ENCODE measurements at places on chromosomes 3 and 15.

- DNase-seq = no peak
Measured at GRCh38 chr3:99549220-99549619, 89.2 kb upstream of the COL8A1 start.

GRCh38 chr3:23999012-23999641, 54.0 kb downstream of the NR1D2 start:
- DNase-seq = peak; percentile 64

- DNase-seq = no peak
Measured at GRCh38 chr15:91520850-91521249, 332.7 kb upstream of the SLCO3A1 start.

DNA sequence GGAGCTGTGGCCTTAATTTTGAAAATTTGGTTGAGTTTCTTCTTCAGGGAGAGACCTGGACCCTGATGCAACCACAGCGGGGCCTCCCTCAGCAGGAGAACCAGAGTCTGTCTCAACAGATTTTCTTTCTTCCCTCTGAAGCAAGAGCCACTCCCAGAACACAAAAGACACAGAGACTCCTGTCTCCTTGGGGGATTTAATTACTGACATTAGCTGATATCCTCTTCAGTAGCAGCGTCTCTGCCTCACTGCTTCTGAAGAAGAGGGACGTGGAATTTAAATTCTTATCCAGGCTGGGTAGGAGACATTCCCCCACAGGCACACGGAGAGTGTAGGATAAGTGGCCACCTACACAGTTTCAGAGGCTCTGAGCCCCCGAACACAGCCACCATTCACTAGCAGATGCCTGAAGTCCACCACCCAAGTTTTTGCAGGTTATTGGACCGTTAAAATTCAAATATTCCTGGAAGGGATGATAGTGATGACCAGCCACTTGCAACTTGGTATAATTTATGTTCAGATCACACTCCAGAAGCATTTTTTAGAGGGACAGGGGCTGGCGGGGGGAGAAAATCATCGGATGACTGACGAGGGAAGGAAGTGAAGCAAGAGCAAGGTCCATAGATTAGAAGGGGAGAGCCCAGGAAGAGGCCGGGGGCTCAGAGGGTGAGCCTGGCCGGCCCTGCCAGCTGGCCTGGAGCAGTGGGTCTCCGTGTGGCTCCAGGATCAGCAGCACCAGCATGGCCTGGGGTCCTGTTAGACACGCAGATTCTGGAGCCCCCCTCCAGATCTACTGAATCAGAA, 109.7 kb downstream of the BDH1 start:
- DNase-seq = no peak

DNA sequence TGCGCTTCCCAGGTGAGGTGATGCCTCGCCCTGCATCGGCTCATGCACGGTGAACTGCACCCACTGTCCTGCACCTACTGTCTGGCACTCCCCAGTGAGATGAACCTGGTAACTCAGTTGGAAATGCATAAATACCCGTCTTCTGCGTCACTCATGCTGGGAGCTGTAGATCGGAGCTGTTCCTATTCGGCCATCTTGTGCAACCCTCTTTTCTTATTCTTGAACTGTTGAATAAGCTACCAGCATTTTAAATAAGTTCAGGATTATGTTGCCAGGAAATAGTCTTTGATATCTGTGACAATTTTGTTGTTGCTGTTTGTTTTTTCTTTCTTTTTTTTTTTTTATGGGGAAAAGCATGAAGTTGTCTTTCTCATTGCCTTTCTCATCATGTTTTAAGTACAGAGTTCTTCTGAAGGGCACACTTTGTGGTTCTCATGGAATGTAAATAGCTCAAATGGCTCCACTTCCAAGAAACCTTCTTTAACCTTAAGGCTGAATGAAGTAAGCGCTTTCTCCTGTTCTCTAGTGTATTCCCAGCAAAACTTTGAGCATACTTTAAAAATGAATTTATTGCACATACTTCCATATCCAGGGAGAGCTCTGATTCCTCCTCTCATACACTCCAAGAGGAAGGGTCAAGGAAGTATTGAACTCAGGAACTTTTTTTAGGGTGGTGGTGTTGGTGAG, 468.0 kb upstream of the TBL1XR1 start:
- DNase-seq = no peak

- peak; percentile 12 for DNase-seq
Measured at GRCh38 chr15:93987068-93987467, 244.3 kb upstream of the MCTP2 start.

DNA sequence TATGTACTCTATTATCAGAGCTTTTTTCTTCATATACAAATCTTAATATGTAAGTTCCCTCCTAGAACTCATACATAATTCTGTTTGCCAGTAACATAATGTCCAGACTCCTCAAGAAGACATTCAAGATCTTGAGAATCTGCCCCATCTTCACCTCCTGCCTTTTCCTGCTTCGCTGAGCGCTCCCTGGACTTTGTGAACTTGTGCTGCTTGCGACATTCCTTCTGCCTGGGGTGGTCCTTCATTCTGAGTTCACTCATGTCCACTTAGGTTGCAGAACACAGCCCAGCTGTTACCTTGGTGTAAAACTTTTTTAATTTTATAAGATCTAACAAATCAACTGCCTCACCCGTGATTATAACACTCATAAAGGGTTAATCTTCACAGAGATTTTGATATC, 478.5 kb upstream of the EPHA3 start:
- no peak for DNase-seq

- DNase-seq = no peak
Measured at GRCh38 chr3:112030901-112031300, 3.6 kb upstream of the TMPRSS7 start.

- no peak for DNase-seq
Measured at GRCh38 chr15:58447271-58448010, 15.7 kb downstream of the LIPC start.

DNA sequence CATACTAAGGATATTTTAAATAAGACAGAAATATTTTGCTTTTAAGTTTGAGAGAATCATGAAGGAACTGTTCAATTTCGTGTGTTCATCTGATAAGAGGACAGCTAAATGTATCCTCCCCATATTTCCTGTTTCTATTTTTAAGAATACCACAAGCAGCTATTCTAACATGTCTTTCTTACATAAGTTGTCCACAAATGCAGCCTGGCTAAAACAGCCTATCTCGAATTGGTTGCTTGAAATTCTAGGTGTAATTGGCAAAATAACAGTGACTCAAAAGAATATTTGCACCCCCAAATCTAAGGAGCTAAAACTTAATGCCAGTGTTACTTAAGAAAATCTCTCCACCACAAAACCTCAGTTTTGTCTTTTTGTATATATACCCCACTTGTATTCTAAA, 35.0 kb downstream of the BTLA start:
- DNase-seq = no peak

DNA sequence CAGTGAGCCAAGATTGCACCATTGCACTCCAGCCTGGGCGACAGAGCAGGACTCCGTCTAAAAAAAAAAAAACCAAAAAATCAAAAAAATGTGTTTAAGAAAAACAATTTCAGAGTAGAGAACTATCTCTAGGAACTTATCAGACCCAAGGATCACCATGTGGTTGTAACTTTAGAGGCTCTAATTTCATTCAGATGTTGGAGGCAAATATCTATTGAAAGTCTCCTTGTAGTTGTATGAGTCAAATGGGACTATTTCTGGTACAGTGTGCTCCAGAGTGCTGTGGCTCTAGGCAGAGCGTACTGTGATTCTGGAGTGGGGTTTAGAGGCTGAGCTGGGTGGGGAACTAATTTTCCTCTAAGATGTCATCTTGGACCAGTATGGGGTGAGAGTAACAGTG, 398.7 kb downstream of the SHQ1 start:
- DNase-seq = no peak

DNA sequence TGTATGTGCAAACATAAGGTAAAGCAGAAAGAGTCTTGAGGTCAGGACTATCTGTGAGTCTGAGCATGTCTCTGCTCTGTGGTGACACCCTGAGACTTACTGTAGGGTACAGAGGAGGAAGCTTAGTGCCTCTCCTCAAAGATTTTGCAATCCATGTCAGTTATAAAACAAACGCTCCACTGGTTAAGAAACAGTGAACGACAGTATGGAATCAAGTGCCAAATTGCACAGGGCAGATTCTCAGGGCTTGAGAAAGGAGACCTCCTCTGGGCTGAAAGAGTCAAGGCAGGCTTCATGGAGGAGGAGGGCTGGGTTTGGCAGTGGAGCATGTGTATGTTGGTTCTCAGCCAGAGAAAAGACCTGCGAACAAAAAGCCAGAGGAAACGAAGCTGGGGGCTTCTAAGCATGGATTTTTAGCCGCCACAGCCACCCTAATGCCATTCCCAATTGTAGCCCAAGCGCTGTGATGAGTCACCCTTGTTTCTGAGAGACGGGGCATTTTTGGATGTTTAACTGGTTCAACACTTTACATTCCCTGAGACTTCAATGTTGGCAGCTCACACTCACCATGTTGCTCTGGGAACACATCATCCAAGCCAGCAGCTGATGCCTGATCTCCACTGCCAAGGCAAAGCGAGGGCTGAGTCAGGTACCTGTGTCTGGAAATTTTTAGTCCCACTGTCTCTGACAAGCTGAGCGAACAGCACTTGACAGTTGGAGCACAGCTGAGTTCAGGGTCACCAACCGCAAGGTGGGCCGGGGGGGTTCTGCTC, 3.4 kb upstream of the DGKG start:
- DNase-seq = no peak

GRCh38 chr3:188528396-188528795, 374.4 kb downstream of the LPP start:
- DNase-seq = no peak

GRCh38 chr3:72487078-72487765, 361.0 kb downstream of the SHQ1 start:
- DNase-seq = peak; percentile 74

DNA sequence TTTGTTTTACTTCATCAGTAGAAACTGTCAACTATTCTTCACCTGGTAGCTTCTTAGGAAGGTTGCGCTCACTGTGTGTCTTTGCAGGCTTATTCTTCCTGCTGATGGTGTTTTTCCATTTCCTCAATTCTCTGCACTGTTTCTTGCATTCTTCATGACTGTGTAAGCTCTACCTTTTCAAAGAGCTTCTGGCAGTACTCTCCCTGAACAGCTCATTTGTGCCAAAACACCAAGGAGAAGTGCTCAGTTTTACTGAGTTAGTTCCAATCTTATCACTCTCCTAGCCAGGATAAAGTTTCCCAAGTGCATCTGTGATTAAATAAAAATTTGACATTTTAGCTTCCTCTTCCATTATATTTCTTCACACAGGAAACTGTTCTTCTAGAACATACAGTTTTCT, 339.8 kb downstream of the EPHA3 start:
- no peak for DNase-seq

GRCh38 chr3:53590606-53591005, 96.2 kb downstream of the CACNA1D start:
- no peak for DNase-seq

DNA sequence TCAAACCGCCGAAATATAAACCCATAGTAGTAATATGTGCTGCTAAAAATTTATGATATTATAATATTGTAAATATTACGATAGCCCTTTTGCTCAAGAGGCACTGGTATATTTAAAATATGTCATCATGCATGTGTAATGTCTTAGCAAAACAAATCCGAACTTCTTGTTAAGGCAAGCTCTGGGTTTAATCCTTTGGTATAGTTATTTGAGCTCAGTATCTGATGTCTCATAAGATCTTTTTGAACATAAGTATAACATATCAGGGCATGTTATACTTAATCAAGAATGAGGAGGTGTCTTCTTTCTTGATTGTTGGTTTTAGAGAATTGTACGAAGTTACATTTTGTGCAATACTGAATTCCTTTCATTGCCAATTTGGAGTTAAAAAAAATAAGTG, 154.1 kb upstream of the CBLB start:
- DNase-seq = no peak

DNA sequence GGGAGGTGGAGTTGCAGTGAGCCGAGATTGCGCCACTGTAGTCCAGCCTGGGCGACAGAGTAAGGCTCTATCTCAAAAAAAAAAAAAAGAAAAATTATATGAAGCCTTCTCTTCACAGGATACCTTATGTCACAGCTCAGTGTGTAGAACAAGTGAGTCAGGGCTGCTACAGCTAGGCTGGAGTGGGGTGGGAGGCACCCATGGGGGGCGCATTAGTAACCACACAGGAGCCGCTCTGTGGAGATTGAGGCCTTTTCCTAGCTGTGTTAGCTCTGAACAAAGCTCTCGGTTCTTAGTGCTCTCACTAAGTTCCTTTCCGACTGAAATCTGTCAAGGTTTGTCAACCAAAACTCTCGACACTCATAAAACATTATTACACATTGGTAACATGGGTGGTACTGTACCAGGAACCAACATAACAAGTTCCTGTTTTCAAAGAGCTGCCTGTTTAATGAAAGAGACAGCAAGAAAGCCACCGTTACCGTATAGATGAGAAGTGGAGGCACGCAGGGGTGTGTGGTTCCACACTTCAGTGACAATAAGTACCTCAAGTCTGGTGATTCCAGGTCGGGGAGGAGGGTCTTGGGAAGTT, 4.5 kb downstream of the LRRC31 start:
- no peak for DNase-seq

GRCh38 chr15:69463182-69463756, 10.7 kb downstream of the RPLP1 start:
- DNase-seq = no peak

GRCh38 chr3:137084586-137084985, 126.8 kb downstream of the IL20RB start:
- no peak for DNase-seq

DNA sequence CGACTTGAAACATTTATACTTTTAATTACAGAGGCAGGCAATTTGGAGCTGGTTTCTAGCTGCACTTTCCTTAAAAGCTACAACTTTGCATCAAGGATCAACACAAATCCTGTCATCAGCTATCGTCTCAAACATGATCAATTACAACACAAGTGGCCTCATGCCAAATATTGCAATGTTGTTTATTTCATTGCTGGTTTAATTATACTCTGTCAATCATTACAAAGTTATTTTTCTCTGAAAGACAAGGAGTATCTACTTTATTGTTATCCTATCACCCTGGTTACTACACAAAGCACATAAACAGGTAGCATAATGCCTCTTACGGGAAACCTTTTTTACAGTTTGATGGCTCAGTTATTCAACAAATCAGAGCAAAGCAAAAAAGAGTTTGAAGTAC, 58.0 kb upstream of the FOXB1 start:
- no peak for DNase-seq

GRCh38 chr3:133236901-133237300, 163.0 kb upstream of the BFSP2 start:
- no peak for DNase-seq

- no peak for DNase-seq
Measured at GRCh38 chr15:101162701-101163483, 89.0 kb downstream of the CHSY1 start.

All from stimulated activated CD8-positive, alpha-beta memory T cell treated with anti-CD3 and anti-CD28 coated beads, Interleukin-2, amount 100 ng/mL, for 48 hours (primary cell).